Stimulated activated CD4-positive, alpha-beta T cell treated with anti-CD3 and anti-CD28 coated beads, Interleukin-12 subunit alpha, Interleukin-12 subunit beta, amount 100 ng/mL, for 48 hours (primary cell): ENCODE measurements at places on chromosomes 16 and 17.
A peak's percentile ranks its signal among the peaks of the same experiment; 100 is the strongest.

- DNase-seq, result no peak
Observed at GRCh38 chr16:57637424-57637823, 9.0 kb downstream of the ADGRG1 start.

DNA sequence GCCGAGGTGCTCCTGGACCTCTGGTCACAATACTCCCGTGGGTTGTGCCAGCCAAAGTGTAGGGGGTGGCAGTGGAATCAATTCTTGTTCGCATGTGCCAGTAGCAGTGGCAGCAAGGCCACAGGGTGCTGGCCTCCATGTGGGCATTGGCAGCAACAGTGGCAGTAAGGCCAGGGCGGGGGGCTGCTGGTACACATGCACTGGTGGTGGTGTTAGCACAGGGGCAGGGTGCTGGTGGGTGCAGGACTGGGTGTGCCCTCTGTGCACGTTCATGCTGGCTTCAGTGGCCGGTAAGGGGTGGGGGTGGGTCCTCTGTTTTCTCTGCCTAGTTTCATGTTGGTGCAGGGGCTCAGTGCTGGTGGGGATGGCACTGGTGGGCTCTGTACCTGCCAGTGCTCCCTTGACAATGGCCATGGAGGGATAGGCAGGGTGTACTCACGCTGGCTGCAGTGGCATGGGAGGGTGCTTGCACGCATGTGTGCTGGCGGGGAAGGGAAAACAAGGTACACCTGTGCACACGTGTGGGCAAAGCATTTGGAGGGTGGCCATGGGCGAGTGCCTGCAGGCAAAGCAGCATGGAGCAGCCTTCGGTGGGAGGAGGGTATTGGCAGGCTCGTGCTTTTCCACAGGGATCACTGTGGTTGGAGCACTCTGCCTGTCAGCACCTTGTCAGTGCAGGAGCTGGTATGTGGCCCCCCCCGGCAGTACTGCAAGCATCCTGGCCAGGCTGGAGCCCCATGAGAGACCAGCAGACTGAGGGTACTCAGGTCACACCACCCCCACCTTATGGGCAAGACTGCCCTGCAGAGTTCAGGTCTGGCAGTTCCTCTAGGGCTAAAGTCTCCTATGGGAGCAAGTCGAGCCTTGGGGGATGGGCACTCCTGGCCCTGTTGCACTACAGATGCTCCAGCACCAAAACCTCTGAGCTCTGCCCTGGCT is 35.8 kb downstream of the NF1 start:
- DNase-seq, result no peak

DNA sequence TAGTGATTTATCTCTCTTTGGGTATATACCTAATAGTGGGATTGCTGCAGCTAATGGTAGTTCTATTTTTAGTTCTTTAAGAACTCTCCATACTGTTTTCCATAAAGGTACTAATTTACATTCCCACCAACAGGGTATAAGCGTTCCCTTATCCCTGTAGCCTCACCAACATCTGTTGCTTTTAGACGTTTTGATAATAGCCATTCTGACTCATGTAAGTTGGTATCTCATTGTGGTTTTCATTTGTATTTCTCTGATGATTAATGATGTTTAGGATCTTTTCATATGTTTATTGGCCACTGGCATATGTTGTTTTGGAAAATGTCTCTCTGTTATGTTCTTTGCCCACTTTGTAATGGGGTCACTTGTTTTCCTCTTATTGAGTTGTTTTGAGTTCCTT is 88.5 kb upstream of the ZNF267 start:
- DNase-seq, result no peak

GRCh38 chr17:9211133-9211765 is 189.9 kb downstream of the NTN1 start:
- DNase-seq, result no peak

GRCh38 chr17:68698746-68699145 is 97.6 kb upstream of the FAM20A start:
- no peak for DNase-seq

- no peak for DNase-seq
Observed at GRCh38 chr16:75320435-75320834, 69.0 kb upstream of the BCAR1 start.

GRCh38 chr16:50598936-50599361 is 50.8 kb downstream of the NKD1 start:
- DNase-seq, result no peak

DNA sequence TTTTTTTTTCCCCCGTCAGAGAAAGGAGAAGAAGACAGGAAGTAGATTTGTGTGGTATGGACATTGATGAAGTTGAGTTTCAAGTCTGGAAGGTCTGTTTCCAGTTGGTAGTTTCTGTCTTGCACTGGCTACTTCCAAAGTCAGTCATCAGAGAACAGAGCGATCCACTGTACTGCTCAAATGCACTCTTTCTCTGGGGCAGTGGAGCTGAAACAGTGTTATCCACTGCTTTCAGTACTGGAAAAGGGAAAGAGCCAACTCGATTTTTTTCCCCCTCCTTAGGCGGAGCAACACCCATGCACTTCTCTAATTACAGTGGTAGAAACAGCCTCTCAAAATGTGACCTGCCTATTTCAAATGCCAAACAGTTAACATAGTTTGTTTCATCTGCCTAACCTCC is 7.4 kb downstream of the PRKCA start:
- no peak for DNase-seq

DNA sequence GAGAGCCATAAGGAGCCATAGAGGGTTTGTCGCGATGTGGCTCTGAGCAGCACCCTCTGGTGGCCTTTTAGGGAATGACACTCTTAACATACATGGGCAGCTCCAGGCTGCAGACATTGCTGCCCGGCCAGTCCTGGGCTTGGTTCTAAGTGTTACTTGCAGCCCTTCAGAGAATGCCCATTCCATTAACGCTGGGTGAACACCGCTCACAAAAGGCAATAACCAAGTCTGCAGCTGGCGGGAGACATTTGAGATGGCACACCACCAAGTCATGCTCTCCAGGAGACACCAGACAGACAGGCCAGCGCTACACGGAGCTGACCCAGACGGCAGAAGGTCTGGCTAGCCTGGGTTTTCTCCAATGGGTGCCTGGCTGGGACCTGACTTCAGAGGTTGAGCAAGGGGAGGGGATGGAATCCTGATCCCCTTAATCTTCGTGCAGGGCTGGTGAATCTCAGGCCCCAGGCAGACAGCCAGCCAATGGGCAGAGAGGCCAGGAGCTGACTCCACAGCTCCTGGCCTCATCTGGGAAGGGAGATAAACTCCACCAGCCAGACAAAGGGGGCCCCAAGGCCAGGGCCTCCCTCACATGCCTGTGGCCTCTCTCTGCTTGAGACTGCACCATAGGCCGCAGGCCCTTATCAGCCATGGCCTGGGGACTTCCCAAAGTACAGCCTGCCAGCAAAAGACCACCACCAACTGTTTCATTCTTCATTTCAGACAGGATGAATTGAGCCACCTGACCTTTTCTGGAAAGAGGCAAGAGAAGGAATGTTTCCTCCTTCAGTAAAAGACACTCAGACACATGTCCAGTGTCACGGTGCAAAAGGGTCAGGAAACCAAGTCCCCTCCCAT is 58.8 kb downstream of the ZDHHC7 start:
- DNase-seq, result peak; percentile 46

DNA sequence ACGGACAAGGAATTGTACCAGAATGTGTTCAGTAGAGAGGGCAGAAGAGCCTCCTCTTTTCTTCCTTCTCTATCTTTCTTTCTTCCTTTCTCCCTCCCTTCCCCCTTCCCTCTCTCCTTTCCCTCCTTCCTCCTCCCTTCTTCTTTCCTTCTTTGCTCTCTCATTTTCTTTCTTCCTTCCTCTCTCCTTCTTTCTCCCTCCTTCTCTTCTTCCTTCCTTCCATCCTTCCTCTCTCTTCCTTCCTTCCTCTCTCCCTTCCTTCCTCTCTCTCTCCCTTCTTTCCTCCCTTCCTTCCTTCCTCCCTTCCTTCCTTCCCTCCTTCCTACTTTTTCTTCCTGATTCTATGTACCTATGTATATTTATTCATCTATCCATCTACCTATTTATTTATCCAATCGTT is 59.7 kb upstream of the SDK2 start:
- DNase-seq, result no peak

- DNase-seq, result no peak
Observed at GRCh38 chr16:86625029-86625428, 46.7 kb downstream of the FOXL1 start.

GRCh38 chr17:51692917-51693316 is 432.6 kb downstream of the UTP18 start:
- no peak for DNase-seq

- DNase-seq, result no peak
Observed at GRCh38 chr17:73052923-73053322, 39.6 kb downstream of the SLC39A11 start.

DNA sequence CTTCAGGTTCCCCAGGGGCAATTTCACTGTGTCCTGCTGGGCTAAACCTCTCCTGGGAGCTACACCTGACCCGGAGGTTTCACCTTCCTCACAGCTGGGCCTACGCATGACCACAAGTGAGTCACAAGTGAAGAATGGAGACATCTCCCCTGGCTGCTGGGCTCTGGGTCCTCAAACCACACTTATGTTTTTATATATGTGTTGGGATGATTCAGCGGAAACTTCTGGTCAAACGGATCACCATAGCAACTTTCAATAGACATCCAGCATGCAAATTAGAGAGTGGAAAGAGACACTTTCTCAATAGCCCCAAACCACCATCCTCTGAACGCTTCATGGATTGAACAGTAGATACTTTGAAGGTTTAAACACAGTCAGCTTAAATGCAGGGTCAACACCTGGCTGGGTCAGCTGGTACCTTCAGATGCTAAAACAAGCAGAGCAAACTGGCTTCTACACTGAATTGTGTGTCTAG is 28.0 kb upstream of the MAF start:
- DNase-seq, result peak; percentile 67
